ENCODE measurements at places on chromosomes 11 and 22. TPM values are rescaled to one million over a fixed set of nuclear protein-coding genes. Genes with fewer than 3 reads are reported as not detected.

DNA sequence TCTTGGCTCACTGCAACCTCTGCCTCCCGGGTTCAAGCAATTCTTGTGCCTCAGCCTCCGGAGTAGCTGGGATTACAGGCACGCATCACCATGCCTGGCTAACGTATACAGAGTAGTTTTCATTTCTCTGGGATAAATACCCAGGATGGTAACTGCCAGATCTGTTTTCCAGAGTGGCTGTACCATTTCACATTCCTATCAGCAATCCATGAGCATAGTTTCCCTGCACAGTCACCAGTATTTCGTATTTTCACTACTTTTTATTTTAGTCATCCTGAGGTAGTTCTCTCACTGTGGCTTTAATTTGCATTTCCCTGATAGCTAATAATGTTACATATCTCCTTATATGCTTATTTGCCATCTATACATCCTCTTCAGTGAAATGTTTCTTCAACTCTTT is 11.0 kb upstream of the SCARF2 start:
- no peak for DNase-seq

- no peak for DNase-seq
Observed at GRCh38 chr11:86695373-86695772, 23.0 kb upstream of the ME3 start.

- no peak for DNase-seq
Observed at GRCh38 chr11:69158301-69159149, 2.8 kb downstream of the SMIM38 start.

DNA sequence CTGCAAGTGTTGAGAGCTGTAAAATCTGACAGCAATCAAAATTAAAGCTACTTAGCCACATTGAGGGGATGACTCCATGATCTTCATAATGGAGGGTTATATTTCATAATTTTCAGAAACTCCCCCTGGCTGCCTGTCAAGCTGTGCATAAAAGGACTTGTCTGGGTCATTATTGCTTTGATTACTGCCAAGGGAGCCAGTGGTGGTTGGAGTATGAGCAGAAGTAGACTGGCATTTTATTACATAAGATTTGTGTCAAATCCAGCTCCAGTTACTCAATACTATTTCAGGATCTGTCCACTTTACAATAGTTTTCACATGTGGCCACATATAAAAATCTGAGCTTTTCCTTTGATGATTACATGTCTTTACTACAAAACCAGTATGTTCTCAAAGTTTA is 108.9 kb upstream of the SLC5A12 start:
- DNase-seq = no peak

DNA sequence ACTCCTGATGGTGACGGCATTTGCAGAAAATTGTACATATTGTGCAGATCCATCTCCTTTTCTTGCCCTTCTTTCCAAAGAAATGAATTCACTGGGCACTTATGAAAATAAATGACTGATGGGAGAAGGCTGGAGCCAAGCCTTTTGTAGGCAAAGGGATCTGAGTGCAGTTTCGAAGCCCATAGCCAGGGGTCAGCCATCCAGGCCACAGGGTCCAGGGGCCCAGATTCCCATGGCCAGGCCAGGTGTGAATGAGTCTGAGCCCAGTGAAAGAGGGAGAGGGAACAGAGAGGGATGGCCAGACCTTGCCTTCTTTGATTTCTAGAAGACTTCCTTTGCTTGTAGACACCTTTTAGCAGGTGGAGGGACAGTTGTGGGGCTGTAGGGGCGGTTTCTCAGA is 209.1 kb downstream of the KIRREL3 start:
- no peak for DNase-seq

GRCh38 chr11:10633261-10633660 is 60.3 kb downstream of the IRAG1 start:
- no peak for DNase-seq

GRCh38 chr11:110251836-110252235 is 44.6 kb downstream of the RDX start:
- DNase-seq = no peak

DNA sequence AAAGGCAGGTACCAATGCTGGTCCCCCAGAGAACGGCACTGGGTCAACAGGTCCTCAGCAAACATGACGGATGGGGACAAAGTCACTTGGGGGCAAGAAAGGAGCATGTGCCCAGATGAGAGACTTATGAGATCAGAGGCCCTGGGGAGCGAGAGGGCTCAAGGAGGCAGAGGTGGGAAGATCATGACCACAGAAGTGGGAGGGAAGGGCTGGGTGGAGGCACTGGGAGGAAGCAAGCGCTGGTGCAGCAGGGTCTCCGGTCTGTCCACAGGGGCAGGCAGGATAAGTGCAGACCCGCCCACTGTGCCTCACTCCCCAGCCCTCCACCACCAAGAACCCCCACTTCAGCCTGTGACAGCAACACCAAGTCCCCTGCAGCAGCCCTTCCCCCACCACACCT is 10.9 kb downstream of the ELFN2 start:
- DNase-seq = no peak

DNA sequence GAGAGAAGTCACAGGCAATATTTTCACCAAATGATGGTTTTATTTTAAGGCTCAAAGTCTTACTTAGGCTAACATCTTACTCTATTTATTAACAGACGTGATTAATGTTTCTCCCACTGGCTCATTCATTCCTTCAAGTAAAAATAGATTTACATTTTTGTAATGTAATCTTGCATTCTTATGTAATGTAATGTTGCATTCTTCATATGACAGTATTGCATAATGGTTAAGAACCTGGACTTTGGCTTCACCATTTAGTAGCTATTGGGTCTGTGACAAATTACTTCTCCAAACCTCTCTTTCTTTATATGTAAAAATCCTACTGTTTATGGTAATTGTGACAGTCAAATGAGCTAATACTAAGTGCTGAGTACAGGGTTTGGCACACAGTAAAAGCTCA is 3.3 kb upstream of the DIXDC1 start:
- DNase-seq = no peak

DNA sequence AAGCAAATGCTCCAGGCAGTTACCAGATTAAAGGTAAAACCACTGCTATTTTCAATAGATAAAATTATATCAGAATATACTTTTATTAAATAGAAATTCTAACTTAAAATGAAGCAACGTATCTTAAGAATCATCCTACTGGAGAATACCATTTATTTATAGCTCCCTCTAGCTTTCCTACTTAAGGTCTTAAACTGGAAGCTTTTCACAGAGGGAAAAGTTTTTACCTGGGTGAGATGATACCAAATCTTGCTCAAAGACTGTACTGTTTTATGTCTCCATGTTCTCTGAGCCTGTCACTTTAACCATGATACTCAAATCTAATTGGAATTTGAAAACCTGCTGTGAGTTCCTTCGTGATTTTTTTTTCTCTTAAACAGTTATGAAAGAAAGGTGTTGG is 291.8 kb downstream of the AASDHPPT start:
- no peak for DNase-seq

DNA sequence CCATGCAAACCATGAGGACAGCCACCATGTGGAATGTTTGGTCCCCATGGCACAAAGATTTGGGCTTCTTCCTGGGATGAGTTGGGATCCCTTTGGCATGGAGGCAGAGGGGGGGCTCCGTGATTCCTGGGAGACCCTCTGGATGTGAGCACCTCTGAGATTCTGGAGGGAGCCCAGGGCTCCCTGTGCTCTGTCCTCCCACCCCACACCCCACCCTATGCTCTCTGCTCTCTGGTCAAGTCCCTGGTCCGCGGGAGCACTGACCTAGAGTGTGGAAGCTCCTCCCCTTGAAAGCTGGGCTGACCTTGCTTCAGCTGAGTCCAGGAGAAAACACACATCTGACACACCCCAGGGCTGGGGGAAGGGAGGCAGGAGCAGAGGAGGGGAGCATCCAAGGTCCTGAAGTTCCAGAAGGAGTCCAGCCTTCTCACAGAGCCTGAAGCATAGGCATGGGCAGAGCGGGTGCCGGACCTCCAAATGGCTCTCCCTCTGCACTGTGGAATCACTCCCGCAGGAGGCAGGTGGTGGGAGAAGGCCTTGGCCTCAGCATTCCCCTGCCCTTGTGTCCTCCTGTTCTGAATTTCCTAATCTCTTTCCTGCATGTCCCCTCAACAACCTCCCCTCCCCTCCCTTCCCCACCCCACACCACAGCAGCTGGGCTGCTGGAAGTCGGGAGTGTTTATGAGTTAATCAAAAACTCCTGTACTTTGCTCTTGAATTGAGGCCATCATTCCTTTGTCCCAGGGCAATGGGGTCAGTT is 25.7 kb upstream of the OAF start:
- no peak for DNase-seq

GRCh38 chr11:116300232-116300631 is 472.6 kb downstream of the BUD13 start:
- no peak for DNase-seq

DNA sequence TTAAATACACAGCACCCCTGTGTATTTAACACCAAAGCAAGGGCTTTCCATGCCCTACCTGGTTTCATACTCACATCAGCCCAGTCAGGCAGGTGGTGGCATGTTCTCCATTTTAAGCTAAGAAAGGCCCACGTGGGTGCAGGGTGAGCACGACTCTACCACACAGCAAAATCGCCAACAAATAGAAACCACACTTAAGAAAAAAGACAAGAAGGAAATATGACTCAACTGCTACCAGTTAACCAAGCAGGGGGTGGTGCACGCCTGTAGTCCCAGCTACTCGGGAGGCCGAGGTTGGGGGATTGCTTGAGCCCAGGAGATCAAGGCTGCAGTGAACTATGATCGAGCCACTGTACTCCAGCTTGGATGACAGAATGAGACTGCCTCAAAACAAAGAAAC is 35.2 kb upstream of the TFIP11 start:
- no peak for DNase-seq

DNA sequence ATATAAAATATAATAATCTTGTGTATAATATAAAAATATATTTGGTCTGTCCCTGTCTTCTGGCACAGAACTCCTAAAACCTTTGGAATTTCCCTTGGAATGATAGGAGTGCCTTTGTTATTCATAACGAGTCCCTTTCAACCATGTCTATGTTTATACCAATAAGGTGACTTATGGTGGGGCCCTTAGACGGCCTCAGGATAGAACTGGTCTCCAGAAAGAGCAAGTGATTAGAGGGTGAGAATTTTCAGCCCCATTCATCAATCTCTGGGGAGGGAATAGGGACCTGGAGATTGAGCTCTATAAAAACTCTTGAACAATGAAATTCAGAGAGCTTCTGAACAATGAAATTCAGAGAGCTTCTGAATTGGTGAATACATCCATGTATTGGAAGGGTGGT is 18.4 kb upstream of the PICALM start:
- DNase-seq = no peak

- DNase-seq = peak; percentile 10
Observed at GRCh38 chr11:105152021-105152512, 12.5 kb upstream of the CARD18 start.

GRCh38 chr11:107744736-107745135 is 32.9 kb upstream of the SLN start:
- DNase-seq = no peak

DNA sequence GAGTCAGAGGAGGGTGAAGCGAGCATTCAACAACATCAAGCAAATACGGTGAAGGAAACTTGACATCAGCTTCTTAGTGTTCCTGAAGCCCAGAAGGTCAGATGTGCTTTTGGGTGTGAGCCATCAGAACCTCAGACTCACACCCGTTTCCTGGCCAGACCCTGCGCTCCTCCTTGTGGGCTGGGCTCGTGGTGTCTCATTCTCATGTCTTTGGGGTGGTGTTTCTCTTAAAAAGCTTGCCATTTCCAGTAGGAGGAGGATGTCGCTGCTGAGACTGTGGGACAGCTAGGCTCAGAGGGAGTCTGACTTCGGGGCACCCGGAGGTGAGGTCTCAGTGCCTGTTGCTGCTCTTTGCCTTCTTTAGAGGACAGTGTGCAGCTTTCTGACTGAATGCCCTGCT is 24.2 kb downstream of the PPFIBP2 start:
- no peak for DNase-seq

- DNase-seq = no peak
Observed at GRCh38 chr22:24761888-24762675, 12.4 kb downstream of the PIWIL3 start.

DNA sequence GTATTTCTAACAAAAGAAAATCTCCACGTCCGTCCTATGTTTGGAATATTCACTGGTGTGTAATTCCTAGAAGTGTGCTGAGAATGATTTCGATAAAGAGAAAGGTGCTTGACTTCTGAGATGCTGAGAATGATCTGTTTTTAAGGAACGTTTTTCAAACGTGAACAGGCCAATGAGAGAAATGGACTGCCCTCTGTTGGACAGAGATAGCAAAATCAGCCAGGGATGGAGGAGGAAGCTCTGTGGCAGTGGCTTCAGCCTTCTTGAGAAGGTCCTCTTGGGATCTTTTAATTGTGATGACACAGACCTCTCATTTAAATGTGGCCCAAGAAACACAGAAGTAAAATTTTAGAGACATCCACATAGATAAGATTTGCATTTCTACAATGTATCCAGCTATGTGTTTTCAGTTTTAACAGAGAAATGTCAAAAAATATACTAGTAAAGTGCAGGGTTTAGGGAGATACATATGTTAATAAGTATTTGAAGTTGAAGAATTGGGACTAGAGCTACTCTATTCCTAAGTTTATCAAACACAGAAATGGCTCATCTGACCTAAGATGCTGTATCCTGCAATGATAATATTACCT is 84.0 kb upstream of the RCN1 start:
- DNase-seq = no peak

GRCh38 chr11:38160433-38160832 is 1562.4 kb upstream of the RAG2 start:
- DNase-seq = no peak

GRCh38 chr11:8087185-8087584 is 6.2 kb downstream of the TUB start:
- DNase-seq = no peak

DNA sequence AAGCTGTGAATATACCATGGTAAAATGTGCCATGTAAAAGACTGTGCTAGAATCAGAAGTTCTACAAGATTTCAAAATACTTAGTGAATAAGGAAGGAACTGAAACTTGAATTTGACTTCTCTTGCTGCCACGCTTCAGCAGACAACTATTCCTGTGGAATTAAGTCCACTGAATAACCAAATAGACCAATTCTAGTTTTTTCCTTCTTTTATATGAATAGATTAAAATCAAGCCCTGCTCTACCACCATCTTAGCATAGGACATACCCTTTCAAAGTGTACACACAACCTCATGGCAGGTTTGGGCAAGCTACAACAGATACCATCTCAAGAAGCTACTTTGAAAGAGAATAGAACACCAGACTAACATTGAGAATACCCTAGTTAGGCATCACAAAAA is 23.4 kb upstream of the CLNS1A start:
- DNase-seq = no peak

Gene PATE4
- polyA plus RNA-seq = not detected

Gene VPS51
- 61.8 TPM for polyA plus RNA-seq

Gene OR51I1
- not detected for polyA plus RNA-seq

Gene APLNR
- polyA plus RNA-seq = not detected

Gene ANO9
- polyA plus RNA-seq = not detected

Gene ZBED4
- polyA plus RNA-seq = 3.6 TPM

Gene ADAMTS15
- polyA plus RNA-seq = 5.6 TPM

Gene ALX4
- 2.2 TPM for polyA plus RNA-seq

Gene LINC01488
- polyA plus RNA-seq = not detected
